ENCODE measurements at places on chromosomes 5 and 9.

GRCh38 chr9:7901621-7902020 is 102.0 kb upstream of the DMAC1 start:
- no peak for DNase-seq

- DNase-seq = no peak
These were observed 64.2 kb downstream of the FGF18 start for GRCh38 chr5:171483551-171484135.

DNA sequence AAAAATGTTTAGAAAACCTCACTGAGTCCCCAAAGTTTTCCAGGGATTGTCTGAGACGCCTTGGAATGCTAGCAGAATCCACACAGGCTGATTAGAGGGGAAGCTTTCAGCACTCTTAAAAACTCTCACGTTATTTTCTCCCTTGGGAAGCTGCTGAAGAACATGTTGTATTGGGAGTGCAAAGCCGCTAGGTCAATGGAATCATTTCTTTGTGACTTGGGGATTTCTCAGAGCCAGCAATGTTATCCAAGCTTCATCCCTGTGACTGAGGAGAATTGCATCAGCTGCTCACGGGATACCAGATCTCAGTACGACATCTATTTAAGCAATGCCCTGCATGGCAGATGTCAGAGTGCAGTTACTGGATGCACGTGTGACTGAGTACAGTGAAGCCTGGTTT is 426.4 kb upstream of the MPDZ start:
- DNase-seq = peak; percentile 19

DNA sequence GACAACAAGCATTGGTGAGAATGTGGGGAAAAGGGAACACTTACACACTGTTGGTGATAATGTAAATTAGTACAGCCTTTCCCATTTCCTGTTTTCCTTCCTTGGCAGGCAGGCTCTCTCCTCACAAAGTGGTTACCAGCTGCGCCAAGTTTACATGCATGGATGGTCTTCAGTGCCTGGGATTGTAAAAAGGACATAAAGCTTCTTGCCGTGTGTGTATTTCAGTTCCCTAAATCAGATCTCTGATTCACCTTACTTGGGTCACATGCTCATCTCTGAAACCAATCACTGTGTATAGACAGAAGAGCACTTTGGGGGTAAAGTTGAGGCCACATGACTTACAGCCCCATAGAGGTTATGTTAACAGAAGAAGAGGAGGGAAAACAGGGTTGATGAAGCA is 92.8 kb downstream of the CAVIN4 start:
- DNase-seq = peak; percentile 22

- DNase-seq = no peak
These were observed 7.8 kb upstream of the GADD45G start for GRCh38 chr9:89596937-89597555.

- DNase-seq = no peak
These were observed 32.1 kb downstream of the ADRB2 start for GRCh38 chr5:148858547-148858946.

GRCh38 chr5:52134013-52134650 is 653.6 kb upstream of the ITGA1 start:
- no peak for DNase-seq

DNA sequence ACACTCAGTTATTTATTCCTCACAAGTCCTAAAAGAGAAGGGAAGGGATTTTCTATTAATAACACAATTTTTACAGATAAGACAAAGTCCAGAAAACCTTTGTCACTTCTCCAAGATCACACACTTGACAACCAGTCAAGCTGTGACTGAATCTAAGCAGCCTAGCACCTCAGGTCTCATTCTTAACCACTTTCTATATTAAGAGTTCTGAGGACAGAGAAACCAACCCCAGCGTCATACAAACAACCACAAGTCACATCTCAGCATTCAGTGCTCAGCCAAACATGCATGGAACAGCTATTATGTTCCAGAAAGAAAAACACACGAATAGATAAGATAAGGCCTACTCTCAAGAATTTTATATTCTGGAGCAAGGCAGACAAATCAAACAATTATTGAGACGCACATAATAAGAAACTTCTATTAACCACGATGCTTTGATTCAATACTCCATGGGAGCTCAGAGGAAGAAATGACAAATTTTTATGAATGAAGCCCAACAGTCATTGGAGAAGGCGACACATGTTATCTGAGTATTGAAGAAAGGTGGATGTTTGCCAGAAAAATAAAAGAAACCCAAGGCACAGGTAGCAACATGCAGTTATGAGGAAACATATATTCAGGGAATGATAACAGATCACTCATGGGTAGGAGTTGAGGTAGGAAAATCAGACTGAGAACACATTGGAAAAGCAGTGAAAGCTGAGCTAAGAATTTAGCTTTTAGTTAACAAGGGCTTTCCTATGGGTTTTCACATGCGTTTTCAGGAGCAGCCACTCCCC is 113.1 kb downstream of the HTR4 start:
- no peak for DNase-seq

GRCh38 chr9:132214027-132214622 is 52.3 kb downstream of the NTNG2 start:
- peak; percentile 87 for DNase-seq

DNA sequence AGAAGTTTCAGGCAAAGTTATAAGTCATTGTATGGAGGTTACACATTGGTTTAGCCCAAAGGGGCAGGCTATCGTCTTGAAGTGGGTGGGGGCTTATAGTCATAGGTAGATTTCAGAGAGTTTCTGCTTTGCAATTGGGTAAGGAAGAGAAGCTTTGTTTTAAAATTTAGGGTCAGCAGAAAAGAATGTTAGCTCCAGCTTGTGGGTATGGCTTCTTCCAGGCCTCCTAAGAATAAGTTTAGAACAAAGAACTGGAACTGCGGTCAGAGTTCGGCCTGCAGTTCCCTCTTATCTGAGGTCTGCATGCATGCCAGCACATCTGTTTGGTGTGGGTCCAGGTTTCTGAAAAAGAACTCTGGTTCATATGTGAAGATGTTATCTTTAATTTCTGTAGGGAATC is 96.1 kb downstream of the CYFIP2 start:
- DNase-seq = no peak

DNA sequence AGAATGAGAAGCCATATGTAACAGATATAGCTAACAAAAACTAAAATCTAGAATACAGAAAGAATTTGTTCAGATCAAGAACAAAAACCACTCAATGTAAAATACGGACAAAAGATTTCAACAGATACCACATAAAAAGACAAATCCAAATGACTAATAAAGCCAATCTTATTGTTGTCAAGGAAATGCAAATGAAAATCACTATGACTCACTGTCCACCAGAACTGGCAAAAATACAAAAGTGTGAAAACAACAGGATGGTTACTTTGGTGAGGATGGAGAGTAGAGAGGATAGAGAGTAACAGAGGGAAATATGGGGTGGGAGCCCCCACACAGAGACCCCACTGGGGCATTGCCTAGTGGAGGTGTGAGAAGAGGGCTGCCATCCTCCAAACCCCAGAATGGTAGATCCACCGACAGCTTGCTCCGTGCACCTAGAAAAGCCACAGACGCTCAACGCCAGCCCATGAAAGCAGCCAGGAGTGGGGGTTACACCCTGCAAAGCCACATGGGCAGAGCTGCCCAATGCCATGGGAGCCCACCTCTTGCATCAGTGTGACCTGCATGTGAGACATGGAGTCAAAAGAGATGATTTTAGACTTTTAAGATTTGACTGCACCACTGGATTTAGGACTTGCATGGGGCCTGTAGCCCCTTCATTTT is 15.2 kb upstream of the RHOBTB3 start:
- DNase-seq = no peak

DNA sequence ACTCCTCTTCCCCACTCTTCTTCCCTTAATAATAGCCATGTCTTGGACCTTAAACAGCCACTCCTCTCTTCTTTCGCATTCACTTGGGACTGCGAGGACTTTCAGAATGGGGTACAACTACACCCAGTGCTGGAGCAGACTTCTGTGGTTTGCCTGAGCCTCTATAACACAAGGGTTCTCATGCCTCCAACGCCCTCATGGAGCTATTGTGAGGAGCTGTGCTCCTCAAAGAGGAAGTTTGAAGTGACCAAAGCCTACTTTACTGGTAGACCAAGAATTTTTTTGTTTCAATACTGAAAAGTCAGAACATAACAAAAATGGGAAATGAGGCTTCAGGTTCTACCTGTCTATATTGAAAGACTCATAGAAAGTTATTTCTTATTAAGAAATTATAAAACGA is 316.4 kb downstream of the PIK3R1 start:
- no peak for DNase-seq

- no peak for DNase-seq
These were observed 8.4 kb upstream of the KIF12 start for GRCh38 chr9:114107286-114108001.

DNA sequence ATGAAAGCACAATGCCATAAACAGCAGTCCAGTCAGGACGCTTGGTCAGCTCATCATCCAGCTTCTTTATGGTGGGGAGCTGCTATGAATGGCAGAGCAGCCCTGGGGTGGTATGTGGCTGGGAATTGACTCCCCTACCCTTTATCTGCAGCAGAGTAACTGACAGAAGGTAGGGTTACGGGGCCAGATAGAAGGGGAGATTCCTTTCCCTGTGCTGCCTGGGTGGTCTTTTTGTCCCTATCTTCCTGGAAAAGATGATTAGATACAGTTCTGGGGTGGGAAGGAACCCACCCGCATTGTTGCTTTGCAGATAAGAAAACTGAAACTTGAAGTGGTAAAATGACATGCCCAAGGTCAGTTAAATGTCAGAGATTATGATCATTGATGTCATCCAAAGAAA is 405.5 kb downstream of the ARHGEF28 start:
- DNase-seq = no peak

- no peak for DNase-seq
These were observed 21.9 kb downstream of the NEK6 start for GRCh38 chr9:124279531-124280175.

- DNase-seq = no peak
These were observed 105.0 kb downstream of the ANKRD55 start for GRCh38 chr5:56128113-56128512.

DNA sequence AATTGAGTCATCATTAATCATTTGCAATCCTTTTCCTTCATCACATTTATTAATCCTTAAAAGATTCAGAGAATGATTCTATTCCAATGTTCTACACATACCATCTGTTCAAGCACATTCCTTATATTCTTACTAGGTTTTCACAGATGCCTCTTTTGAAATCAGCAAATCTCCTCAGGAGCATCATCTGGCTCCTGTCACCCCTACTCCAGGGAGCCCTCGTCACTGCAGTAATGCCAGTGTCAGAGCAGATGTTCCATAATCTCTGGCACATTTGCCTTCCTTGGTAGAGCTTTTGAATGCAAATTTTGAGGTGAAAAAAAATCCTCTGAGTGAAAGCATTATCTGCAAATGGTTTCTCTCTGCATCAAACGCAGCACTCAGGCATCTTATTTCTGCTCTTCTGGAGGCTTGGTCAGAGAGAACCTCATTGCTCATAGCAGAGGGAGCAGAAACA is 7.6 kb upstream of the KCNV2 start:
- DNase-seq = peak; percentile 32

GRCh38 chr5:39062530-39062929 is 11.7 kb downstream of the RICTOR start:
- no peak for DNase-seq

DNA sequence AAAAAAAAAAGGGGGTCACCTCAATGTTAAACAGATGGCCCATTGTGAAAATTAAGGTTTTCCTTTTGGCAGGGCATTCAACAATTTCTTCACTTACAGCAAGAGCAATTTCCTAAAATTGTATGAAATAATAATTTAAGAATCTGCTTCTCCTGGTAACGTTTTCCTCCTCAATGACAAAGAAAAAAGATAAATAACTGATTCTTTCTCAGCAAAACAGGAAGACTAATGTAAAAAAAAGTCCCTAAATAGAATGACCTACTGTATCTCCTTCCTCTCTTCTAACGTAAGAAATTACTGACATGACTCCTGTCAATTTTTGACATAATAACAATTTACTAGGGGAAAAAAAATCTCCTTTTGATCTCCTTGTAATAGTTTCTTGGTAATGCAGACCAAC is 25.5 kb downstream of the ABHD17B start:
- no peak for DNase-seq

GRCh38 chr5:94181895-94182294 is 436.5 kb downstream of the KIAA0825 start:
- no peak for DNase-seq

DNA sequence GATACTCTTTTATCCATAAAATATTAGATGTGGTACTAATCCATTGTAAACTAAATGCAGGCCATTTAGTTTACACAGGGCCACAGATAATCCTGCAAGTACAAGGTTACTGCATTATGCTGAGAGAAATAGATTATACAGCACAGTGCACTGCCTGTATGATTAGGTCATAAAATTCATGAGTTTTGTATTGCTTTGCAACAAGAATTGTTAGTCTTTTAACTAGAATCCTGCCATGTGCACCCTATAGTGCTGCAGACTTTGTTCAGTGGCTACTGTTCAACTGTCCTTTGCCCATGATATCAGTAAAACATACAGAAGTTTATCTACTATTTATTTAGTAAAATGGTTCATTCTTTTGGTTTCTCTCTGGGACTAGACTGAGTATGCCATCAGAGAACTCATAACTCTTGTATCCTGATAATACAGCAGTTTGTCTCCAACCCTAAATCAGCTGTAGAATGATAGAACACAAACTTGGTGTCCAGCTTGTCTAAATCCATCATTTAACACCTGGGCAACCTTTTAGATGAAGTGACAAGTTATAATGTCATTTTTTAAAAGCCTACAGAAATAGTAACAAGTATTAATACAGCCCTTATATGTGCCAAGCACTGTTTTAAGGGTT is 291.2 kb downstream of the TMEM167A start:
- no peak for DNase-seq

DNA sequence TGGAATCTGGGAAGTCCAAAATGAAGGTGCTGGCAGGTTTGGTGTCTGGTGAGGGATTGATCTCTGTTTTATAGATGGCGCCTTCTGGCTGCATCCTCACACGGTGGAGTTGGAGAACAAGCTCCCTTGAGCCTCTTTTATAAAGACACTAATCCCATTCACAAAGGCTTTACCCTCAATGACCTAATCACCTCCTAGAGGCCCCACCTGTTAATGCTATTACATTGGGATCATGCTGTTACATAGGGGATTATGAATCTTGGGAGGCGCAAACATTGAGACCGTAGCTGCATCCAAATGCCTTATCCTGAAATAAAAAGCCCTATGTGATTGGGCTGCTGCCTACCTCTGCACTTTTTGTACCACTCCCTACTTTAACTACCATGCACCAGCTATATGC is 197.1 kb upstream of the HMHB1 start:
- no peak for DNase-seq

GRCh38 chr5:113663879-113664541 is 150.5 kb downstream of the YTHDC2 start:
- DNase-seq = peak; percentile 6
